Activated T-helper 9 cell treated with anti-CD3 and anti-CD28 coated beads, Interleukin-2, amount 50 U/mL, for 16 hours (primary cell): ENCODE measurements at places on chromosomes 7 and 10.

DNA sequence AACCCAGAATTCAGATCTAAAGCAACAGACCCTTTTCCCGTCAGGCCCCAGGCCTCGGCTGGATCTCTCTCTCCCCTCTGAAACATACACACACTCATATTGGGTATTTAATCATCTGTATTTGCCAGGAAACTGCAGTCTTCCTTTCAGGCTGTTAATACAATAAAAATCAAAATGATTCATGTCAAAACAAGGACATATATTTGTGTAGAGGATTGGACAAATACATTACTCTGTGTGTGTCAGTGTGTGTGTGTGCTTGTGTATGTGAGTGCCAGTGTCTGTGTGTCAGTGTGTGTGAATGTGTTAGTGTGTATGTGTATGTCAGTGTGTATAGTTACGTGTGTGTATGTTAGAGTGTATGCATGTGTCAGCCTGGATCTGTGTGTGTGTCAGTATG, 90.8 kb downstream of the JCAD start:
- no peak for DNase-seq

DNA sequence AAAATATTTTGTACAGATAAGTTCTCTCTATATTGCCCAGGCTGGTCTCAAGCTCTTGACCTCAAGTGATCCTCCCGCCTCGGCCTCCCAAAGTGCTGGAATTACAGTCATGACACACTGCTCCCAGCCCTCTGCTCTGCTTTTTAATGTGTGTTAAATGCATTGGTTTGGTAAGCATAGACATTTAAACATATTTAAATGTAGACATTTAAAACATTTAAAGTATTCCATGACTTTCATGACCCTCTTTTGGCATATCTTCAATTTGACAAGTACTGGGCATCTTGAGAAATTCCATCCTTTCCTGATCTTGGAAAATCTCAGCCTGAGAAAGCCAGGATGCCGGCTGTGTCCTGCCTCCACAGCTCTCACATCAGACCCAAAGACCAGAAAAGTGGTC, 5.2 kb upstream of the SAR1A start:
- DNase-seq = no peak

DNA sequence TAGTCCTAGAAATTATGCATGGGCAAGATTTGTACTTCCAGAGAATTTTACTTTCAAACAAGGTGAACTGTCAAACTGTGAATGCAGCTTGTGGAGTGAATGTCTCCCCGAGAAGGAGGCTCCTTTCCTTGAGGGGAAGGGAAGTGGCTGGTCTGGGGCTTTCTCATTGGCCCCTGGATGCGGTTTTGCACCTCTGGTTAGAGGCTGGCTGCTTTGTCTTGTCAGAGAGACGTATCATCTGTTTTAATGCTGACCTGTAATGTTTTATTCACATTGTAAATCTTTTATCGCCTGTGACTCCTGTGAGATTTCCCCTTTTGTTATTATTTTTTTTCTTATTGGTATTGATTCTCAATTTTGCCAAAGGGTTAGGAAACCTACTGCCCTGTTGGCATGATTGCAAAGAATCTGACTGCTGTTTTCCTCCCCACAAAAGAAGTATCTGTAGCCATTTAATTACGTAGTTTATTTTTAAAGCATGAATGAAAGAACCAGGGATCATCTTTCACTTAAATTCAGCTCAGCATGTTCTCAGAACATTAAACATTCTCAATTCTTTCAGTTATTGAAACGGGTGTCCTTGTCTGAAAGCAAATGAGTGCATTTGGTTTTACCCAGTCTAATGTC, 238.3 kb upstream of the NFE2L3 start:
- no peak for DNase-seq

DNA sequence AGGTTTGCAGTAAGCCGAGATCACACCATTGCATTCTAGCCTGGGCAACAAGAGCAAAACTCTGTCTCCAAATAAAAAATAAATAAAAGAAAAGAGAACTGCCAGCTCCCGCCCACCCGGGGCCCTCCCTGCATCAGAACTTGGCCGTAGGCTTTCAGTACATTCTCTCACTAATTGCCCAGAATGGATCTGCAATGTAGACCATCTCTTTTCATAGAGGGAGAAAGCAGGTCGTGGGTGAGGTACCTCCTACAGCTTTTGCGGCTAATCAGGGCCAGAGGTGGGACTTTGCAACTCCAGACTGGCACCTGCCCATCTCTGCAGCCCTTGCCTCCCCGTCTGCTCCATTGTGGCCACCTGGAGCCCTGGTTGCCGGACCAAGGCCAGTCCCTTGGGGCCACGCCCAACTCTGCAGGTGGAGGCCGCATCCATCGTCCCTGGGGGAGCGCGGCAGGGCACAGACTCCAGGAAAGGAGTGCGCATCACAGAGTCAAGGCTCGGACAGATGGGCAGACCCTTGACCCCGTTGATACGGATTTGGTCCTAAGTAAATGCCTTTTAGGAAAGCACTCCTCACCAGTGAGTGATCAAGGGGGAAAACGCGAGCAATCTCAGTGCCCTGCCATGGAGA, 179.1 kb upstream of the SH2B2 start:
- no peak for DNase-seq

GRCh38 chr10:21281765-21282484, 243.6 kb downstream of the SKIDA1 start:
- DNase-seq = no peak

GRCh38 chr7:121140790-121141189, 152.3 kb downstream of the CPED1 start:
- no peak for DNase-seq

- no peak for DNase-seq
These were observed 22.9 kb upstream of the ELFN1 start for GRCh38 chr7:1646957-1647891.

DNA sequence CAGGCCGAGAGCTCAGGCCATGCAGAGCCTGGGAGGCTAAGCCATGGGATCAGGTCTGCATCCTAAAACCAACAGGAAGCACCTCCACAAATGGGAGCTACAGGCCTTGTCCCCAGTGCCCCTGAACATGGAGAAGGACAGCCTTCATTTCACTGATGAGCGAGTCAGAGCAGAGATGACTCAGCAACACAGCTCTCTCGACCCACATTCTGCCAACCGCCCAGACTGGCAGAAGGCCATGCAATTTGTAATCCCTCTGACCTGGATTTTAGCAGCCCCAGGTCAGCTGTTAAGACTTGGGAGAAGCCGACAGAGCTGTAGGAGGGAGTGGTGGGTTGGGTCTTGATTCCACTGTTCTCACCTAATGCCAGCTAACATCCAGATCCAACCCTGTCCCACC, 25.5 kb downstream of the VOPP1 start:
- DNase-seq = peak; percentile 26

DNA sequence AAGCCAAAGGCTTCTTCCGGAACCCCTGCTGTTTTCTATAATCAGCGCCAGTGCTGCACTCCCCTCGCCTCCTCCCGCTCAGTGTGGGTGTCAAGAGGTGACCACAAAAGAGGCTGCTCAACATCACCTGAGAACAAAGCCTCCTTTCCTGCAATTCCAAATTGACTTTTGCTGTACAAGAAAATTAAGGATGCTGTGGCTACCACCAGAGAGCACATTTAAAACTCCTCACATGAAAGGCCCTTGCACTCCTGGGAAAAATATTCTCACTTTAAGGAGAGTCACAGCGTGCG, 96.4 kb downstream of the HIPK2 start:
- no peak for DNase-seq
